ENCODE measurements at places on chromosomes 16 and 17.
A peak's percentile ranks its signal among the peaks of the same experiment; 100 is the strongest.

DNA sequence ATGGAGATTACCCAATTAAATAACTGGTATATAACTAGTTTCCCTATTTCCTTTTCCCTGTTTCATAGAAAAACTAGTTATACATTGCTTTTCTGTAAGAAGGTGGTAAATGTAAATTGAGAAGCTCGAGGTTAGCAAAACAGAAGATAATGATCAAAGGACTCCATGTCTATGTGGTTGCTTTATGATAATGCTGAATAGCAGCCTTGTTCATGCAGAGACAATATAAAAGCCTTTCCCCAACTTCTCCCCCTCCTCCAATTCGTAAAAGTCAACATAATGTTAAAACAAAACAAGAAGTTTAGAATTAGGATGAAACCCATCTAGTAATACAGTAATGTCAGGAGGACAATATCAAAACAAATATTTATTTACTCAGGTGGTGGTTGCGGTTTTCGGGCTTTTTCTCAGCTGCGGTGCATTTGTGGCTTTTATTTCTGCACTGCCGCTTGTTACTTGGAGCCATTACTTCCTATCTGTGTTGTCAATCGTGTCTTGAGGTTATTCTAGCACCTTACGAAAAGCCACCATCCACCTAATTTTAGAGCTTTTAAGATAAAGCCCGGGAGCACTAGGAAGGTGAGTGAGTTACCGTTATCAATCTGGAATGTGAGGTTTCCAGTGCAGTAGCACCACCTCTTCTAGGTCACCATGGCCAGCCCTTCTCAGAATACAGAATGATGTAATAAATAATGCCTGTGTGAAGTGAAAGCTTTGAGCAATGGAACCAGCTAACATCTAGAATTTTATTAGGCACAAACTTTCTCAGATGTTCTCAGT is 297.5 kb downstream of the CDH13 start:
- peak; percentile 38 for DNase-seq
- no peak overlapping the region for H3K4me3 ChIP-seq
- H3K4me1 ChIP-seq, result peaks cover 11% of the 10 kb centered on the region
- H3K27me3 ChIP-seq, result no peaks in the 10 kb centered on the region

DNA sequence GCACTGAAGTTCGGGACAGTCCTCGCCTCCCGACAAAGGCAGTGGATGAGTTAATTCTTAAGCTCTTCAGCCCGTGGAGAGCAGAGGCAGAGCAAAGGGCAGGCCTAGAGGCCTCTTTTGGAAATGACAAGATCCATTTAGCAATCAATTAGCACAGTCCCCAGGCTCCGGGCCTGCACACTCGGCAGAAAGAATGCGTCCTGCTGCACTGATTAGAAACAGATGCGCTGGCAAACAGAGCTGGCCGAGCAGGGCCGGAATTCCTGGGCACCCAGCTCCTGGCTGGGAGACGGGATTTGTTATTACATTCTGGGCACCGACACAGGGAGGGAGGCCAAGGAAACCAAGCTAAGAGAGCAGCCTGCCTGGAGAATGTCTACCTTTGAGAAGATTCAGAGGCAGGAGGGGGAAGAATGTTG is 162.9 kb downstream of the COPRS start:
- no peak overlapping the region for H3K4me3 ChIP-seq
- H3K27me3 ChIP-seq, result peaks cover 5% of the 10 kb centered on the region
- no peaks in the 10 kb centered on the region for H3K36me3 ChIP-seq
- H3K27ac ChIP-seq, result no peak overlapping the region

- peaks cover 60% of the 10 kb centered on the region for H3K36me3 ChIP-seq
- no peak overlapping the region for H3K4me3 ChIP-seq
- H3K4me1 ChIP-seq, result no peaks in the 10 kb centered on the region
- H3K27me3 ChIP-seq, result no peaks in the 10 kb centered on the region
- H3K27ac ChIP-seq, result no peak overlapping the region
- no peak for DNase-seq
These were observed 26.8 kb downstream of the COG4 start for GRCh38 chr16:70496513-70496912.

DNA sequence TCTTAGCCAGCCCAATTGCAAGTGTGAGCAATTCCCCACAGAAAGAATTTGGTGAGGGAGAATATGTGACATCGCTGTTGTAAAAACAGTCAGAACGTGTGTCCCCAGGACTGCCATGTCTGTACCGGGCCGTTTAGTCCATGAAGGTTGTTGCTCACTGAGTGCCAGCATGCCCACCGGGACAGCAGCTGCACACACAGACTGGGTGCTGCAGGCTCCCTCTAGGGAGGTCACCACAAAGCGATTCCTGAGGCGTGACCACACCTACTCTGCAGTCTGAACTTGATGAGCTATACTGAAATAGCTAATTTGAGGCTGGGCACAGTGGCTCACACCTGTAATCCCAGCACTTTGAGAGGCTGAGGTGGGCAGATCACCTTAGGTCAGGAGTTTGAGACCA is 44.1 kb upstream of the ADORA2B start:
- peaks cover 7% of the 10 kb centered on the region for H3K4me1 ChIP-seq
- no peaks in the 10 kb centered on the region for H3K36me3 ChIP-seq
- H3K27ac ChIP-seq, result no peak overlapping the region
- no peaks in the 10 kb centered on the region for H3K27me3 ChIP-seq

DNA sequence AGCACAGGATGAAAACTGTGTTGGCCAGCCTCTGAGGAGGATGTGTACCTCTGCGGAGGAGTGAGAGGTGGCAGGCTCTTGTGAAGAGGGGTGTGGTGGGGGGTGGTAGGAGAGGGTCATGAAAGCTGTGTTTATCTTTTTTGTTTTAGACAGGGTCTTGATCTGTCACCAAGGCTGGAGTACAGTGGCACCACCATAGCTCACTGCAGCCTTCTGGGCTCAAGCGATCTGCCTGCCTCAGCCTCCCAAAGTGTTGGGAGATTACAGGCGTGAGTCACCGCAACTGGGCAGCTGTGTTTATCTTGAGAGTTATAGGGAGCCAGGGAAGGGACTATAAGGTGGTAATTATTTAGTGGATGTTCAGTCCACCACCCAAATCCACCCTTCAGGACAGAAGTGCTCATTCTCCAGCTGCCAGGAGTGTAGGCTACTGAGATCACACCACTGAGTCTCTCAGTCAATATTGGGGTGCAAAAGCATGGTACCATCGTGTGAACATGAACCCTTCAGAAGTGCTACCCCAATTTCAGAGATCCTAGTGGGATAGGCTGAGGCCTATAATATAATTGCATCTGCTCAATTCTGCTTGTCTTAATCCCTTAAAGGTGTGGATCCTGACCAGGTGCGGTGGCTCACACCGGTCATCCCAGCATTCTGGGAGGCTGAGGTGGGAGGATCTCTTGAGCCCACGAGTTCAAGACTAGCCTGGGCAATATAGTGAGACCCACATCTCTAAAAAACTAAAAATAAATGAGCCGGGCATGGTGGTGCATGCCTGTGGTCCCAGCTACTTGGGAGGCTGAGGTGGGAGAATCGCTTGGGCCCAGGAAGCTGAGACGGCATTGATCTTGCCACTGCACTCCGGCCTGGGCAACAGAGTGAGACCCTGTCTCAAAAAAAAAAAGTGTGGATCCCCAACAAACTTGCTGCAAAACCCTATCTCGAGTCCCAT is 788 bp upstream of the EXOC3L1 start:
- H3K4me3 ChIP-seq, result no peak overlapping the region
- no peak for DNase-seq
- no peak overlapping the region for H3K27ac ChIP-seq
- peaks cover 46% of the 10 kb centered on the region for H3K4me1 ChIP-seq

DNA sequence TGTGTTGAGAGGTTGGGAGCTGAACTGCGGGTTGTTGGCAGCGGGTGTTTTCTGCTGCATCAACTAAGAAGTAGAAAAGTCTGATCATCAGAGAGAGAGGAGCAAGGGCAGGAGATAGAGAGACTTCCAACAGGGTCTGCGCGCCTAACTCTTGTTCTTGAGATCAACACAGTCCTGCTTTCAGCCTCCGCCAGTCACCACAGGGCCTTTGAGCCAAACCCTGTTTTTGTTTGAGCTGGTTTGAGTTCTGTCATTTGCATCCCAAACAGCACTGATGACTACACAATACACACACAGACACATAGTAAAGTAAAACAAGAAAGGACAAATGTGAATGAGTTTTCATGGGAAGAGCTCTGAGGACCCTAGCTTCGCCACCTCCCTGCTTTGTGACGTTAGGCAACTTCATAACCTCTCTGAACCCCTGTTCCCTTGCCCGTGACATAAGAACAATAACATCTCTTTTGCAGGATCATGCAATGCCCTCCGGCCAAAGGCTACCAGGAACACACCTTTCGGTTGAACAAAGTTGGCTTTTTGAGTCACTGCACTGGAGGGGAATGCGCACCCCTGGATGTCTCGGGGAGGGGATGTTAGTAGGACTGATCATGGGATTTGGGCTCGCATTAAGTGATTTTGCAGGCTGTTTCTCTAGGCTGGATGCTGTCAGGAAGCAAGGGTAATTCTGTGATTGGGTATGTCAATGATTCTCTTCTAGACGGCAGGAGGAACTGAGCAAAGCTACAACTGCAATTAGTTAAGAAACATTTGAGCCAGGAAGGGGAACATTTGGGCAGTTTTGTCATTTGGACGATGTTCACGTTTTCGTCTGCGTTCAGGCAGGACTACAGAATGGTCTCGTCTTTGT is 92.3 kb downstream of the C16orf78 start:
- no peak for DNase-seq
- H3K4me1 ChIP-seq, result peaks cover 52% of the 10 kb centered on the region
- H3K4me3 ChIP-seq, result no peak overlapping the region

DNA sequence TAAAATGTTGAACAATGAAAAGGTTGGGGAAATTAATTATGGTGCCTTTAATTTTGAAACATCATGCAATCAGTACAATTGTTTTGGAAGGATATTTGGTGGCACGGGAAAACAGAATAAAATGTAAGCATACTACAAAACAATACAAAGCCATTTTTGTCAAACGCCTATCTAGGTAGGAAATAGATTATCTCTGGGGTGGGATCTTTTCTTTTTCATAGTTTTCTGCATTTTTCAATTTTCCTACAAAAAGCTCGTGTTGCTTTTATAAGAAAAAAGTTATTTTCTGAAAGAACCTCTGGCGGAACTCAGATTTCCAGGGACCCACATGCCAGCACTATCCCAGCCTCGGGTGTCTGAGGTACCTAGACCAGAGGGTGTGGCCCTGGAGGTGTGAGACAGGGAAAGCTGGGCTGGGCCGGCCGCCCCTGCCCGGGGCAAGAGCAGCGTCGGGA is 961 bp upstream of the MAP3K3 start:
- no peak for DNase-seq
- peak overlapping the region; percentile 72 for H3K4me3 ChIP-seq
- no peaks in the 10 kb centered on the region for H3K27me3 ChIP-seq
- no peaks in the 10 kb centered on the region for H3K36me3 ChIP-seq
- peaks cover 25% of the 10 kb centered on the region for H3K4me1 ChIP-seq

Data from CD4-positive, alpha-beta T cell (primary cell).